Vagina (tissue), 2 donors: ENCODE measurements at places on chromosomes 2 and 18.
A peak's percentile ranks its signal among the peaks of the same experiment; 100 is the strongest.

DNA sequence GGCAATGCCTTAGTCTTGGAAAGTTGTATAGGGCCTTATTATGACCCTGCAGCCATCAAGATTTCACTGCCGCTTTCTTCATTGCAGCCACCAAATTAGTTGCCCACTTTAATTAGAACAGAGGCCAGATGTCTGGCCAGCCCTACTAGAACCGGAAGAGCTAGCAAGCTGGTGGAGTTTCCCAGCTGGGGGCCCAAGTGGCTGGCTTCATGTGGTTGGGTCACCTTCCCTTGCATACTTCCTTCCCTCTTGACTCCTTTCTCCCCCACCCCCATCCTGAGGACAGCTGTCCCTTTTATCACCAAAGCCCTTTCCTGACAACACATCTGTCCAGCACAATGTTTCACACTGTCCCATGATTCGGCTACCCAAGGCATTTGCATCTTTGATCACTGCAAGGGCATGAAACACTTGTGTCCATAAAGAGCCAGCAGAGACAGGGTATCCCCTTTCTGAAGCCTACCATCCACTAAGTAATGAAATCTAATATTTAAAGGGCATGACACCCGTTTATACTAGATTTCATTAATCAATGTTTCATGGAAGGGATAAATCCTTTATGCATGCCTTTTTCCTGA lies 187.2 kb downstream of the BCL11A start:
- DNase-seq = peak; percentile 61

DNA sequence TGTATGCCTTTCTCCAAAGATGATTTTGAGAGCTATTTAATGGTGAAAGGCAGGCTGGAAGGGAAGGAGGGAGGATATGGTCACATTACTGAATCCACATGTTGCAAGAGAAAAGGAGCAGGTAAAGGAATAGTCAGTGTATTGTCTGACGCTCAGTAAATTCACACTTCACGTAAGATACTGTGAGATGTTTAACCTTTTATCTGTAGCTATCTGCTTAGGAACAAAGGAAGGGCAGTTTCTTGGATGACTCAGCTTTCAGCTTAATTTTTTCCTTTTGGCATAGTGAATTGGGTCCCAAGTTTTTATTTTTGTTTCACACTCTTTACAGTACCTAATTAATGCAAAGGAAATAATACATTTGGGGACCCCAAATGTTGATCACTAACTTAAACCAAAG lies 96.2 kb downstream of the PMS1 start:
- DNase-seq = no peak

- DNase-seq = no peak
These were observed 532.0 kb upstream of the FSHR start for GRCh38 chr2:49686291-49686690.

DNA sequence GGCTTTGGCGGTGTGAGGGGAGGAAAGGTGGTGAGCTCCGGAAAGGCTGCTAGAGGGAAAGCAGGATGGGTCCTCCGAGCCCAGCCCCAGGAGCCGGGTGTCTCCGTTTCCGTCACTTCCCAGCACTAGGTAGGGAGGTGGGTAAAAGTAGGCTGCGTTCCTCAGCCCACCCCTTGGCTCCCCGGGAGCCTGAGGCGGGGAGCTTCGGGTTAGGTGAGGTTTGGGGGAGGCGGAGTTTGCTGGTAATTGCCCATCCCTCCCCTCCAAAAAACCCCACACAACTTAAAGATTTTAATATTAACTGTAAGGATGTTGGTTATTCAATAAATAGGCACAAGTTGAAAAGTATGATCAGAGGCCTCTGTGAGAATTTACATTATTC lies 552 bp upstream of the ATF2 start:
- DNase-seq = no peak

DNA sequence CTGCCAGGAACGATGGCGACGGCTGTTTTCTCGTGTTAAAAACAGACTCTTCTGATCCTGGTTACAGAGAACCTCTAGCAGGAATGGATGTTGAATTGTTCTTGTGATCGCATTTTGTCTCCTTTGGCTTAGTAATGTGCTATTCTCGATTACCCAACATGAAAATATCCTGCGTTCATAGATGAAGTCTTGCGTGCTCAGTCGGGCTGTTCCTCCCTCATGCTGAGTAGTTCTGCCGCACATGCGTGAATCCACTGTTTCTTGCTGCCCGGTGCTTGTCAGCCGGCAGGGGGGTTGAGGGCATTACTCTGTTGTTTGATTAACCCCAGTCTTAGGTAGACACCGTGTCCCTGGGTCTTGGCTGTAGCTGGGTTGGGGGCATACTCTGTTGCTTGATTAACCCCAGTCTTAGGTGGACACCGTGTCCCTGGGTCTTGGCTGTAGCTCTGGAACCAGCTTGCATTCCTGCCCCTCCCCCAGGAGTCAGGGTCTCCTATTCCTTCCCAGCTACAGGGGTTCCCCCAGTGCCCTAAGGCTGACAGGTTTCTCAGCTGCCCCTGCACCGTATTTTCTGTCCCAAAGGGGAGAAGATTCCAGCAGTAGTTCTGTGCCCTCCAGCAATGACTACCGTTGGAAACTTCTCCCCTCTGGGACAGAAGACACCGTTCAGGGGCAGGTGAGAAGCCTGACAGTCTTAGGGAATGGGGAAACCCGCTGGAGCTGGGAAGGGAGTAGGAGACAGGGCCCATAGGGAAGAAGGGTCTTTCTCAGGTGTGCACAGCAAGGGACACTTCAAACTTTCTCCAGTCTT lies 22.1 kb upstream of the ASB1 start:
- no peak for DNase-seq

DNA sequence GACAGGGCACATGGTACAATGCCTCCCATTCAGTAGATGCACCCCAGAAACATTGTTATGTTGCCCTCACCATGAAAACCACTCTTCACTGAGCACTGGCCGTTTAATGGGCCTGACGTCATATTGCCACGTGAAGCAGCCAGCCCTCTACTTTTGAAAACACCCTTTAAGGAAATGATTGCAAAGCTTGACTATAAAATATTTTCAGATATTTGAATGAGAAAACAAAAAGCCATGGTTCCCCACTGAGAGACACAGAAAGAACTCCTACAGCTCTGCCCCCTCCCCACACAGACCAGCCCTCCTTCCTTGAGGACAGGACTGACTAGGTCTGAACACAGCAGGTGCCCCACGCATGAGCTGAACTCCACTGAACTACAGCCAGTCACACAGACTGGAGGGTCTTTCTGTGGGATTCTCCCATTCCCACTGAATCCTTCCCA lies 349.1 kb downstream of the ANAPC1 start:
- DNase-seq = no peak

- no peak for DNase-seq
These were observed 64.1 kb downstream of the DTNA start for GRCh38 chr18:34773961-34774766.

DNA sequence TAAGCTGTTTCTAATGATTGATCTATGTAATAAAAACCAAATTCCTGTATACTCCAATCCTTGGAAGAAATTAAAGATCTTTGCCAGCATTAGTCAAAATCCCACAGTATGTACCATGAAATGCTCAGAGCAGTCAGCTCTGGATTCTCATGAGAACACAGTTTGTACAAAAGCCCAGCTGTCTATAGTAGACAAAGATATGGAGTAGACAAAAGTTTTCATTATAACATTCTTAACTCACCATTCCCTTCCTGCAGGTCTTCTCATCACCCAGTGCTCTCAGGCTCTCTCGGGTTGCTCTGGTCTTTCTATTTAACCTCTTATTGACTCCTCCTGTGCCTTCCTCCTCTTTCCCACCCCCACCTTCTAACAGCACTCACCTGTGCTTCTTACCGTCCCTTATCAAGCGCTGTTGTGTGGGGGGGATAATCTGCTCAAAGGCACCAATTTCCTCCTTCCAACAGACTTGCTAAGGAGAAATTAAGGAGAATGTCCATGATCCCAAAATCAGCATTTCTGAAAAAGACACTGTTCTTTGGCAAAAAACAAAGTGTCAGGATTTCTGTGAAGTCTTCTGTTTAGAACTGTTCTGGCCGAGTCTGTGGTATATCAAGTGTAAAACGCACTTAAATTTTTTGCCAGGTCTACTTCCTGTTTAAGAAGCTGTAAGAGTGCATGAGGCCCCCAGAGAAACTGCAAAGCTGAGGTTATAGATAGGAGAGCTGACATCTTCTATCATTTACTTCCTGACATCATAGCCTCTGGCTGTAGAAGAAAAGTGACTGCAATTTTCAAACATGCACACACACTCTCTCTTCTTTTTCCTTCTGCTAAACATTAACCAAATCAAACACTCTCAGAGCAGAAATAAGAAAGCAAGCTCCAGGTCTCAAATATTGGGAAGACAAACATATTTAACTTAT lies 144.1 kb downstream of the EVA1A start:
- DNase-seq = no peak

DNA sequence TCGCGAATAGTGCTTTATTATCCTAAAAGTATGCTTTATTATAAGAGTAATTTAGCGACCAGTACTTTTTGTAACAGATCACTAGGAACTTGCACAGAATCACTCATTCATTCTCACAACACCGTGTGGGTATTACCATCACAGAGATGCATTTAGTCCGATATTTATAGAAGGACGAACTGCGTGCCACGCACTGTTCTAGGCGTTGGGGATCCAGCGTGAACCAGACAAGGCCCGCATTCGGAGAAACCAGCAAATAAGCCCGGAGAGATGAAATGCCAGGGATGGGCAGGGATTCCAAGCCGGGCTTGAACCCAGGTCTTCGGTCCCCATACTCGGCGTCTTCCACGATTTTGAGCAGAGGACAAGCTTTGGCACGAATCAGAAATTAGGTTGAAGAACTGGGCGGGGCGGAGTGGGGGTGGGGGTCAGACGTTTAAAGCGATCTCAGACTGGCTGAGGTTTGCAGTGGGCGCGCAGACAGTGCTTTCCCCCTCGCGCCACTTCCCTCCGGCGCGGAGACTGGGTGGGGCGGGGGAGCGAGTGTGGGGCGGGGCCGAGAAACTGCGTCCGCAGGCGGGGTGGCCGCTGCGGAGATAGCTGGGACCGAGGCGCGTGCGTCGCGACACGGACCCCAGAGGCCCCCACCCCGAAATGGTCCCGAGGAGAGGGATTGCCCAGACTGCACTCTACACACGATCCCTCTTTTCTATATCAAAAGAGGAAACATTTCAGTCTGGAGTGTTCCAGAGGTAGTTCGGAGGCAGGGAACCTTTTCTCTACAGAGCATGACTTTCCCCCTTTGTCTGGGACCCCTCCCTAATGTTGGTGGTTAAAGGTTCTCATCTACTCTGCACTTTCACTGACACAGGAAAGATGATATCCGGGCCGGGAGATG lies 1.1 kb upstream of the CXCR4 start:
- no peak for DNase-seq

- no peak for DNase-seq
These were observed 14.4 kb downstream of the IL36B start for GRCh38 chr2:113038291-113038690.
